ENCODE measurements at places on chromosomes 4 and X. TPM values are rescaled to one million over a fixed set of nuclear protein-coding genes. Genes with fewer than 3 reads are reported as not detected.
A peak's percentile ranks its signal among the peaks of the same experiment; 100 is the strongest.

UGT2B10 gene
- not detected for total RNA-seq

RAB9B gene
- total RNA-seq, result 0.93 TPM

GRCh38 chrX:121569609-121570008, 522.2 kb downstream of the GLUD2 start:
- no peak overlapping the region for H3K4me3 ChIP-seq
- DNase-seq, result no peak
- H3K27me3 ChIP-seq, result no peaks in the 10 kb centered on the region
- no peak overlapping the region for H3K27ac ChIP-seq

GRCh38 chr4:75557696-75558095, 1.8 kb downstream of the ODAPH start:
- H3K27me3 ChIP-seq, result no peaks in the 10 kb centered on the region
- H3K4me1 ChIP-seq, result no peaks in the 10 kb centered on the region
- no peak for DNase-seq
- H3K27ac ChIP-seq, result no peak overlapping the region
- H3K36me3 ChIP-seq, result no peaks in the 10 kb centered on the region

GRCh38 chr4:83138946-83139345, 24.4 kb upstream of the PLAC8 start:
- no peaks in the 10 kb centered on the region for H3K27me3 ChIP-seq
- H3K36me3 ChIP-seq, result no peaks in the 10 kb centered on the region
- no peaks in the 10 kb centered on the region for H3K4me1 ChIP-seq
- no peak overlapping the region for H3K4me3 ChIP-seq
- DNase-seq, result peak; percentile 3
